ENCODE measurements at places on chromosomes 13 and 19.
A peak's percentile ranks its signal among the peaks of the same experiment; 100 is the strongest.

DNA sequence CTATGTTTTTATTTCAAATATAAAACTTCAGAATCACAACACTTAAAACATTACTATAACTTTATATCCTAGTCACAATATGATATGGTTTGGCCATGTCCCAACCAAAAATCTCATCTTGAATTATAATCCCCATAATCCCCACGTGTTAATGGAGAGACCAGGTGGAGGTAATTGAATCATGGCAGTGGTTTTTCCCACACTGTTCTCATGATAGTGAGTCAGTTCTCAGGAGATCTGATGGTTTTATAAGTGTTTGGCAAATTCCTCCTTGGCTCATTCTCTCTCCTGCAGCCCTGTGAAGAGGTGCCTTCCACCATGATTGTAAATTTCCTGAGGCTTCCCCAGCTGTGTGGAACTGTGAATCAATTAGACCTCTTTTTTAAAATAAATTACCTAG, 307.6 kb downstream of the SPRY2 start:
- peak; percentile 14 for DNase-seq

GRCh38 chr19:50435221-50435620, 2.5 kb downstream of the MYBPC2 start:
- no peak for DNase-seq

DNA sequence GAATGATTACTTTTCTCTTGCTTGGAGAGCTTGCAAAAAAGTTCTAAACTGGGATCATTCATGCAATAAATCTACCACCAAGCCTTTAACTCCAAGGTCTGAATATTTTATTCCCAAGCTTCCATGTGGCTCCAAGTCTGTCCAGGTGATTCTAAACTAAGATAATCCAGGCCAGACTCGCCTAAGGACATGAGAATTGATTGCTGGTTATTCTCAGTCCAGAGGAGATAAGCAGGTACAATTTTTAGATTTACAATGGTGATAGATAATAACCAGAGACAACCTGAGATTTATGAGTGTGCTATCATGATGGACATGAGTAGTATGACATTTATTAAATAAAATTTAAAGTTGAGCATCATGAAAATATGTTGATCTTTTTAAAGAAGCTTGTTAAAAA, 156.5 kb upstream of the SPRY2 start:
- DNase-seq, result no peak

DNA sequence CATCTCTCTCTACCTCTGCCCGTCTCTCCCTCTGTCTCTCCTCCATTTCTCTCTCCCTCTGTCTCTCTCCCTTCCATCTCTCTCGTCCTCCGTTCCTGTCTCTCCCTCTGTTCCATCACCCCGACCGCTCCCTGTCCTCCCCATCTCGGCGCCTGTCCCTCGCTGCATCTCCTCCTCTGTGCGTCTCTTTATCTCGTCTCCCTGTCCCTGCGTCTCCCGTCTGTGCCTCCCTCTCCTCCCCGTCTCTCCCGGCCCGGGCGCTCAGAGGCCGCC, 4.6 kb downstream of the GRIN2D start:
- DNase-seq, result no peak

GRCh38 chr19:13742756-13743155, 21.6 kb upstream of the MRI1 start:
- DNase-seq, result no peak

GRCh38 chr19:44903602-44904425, 1.8 kb upstream of the APOE start:
- DNase-seq, result peak; percentile 32

GRCh38 chr13:105894697-105895096, 640.8 kb downstream of the EFNB2 start:
- peak; percentile 5 for DNase-seq

DNA sequence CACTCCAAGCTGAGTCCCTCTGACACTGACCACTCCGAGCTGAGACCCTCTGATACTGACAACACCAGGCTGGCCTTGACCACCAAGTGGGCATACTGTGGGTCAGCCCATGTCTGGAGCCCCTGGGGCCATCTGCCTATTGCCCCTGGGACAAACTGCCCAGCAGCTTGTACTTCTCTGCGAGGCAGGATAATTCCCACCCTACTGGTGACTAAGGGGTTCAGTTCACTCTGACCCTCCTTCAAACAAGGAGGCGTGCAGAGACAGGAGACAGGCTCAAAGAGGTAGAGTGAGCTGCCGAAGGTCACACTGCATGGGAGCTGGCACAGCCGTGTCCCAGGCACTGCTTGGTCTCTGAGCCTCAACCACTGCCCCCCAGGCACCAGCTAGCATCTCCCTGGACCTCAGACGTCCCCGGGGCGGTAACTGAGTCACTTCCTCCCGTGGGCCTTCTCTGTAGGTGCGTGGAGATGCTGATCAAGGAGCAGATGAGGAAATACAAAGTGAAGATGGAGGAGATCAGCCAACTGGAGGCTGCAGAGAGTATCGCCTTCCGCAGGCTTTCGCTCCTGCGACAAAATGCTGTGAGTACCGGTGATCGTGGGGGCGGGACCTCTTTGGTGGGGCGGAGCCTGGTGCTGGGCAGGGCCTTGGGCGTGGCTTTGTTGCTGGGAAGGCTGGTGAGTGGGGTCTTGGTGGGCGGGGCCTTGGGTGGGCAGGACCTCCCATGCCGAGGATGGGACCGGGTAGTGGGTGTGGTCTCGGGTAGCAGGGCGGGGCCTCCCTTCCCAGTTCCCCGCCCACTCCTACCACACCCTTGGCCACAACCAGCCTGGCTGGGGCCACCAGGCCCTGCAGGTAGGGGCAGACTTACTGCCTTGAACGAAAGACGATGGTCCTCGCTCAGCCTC, 5.8 kb upstream of the USE1 start:
- peak; percentile 35 for DNase-seq

DNA sequence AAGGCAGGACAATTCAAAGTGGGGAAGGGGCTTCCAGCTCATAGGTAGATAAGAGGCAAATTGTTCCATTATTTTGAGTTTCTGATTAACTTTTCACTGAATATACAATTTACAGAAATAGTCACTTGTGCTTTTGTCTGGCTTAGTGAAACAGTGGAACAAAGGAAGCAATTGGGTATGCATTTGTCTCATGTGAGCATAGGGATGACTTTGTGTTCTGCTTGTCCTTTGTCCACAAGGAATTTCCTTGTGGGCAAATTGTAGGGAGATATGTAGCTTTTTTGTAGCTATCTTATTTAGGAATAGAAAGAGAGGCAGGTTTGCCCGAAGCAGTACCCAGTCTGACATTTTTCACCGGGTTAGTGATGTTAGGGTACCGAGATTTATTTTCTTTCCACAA, 1224.8 kb downstream of the SLITRK1 start:
- no peak for DNase-seq

- DNase-seq, result peak; percentile 12
These were observed 224.7 kb downstream of the GGACT start for GRCh38 chr13:100363874-100364273.

GRCh38 chr13:27926644-27927434, 7.0 kb downstream of the PDX1 start:
- no peak for DNase-seq

GRCh38 chr19:2769218-2769617, 13.9 kb downstream of the SGTA start:
- DNase-seq, result no peak

DNA sequence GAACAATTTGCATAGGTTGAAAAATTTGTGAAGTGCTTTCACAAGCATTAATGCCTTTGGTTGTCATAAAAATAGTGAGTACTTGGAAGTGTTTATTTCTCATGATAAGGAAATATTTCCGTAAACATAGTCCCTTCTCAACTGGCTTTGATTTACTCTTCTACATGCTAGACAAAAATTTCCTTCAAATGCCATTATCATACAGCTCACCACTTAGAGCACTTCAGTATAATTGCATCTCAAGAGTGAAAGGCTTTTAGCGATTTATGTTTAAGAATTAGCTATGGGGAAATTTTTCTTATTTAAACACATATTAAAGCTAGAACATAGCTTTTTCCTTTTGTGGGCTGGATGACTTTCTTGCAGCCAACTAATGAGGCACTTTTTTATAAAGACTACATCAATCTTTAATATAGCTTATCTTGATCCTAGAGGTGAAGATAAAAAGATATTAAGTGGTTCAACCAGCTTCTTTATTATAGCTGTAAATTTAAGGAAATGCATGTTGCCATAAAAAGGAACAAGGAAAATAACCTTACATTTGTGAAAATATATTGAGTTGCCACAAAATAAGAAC, 656.8 kb downstream of the SLITRK6 start:
- DNase-seq, result no peak

DNA sequence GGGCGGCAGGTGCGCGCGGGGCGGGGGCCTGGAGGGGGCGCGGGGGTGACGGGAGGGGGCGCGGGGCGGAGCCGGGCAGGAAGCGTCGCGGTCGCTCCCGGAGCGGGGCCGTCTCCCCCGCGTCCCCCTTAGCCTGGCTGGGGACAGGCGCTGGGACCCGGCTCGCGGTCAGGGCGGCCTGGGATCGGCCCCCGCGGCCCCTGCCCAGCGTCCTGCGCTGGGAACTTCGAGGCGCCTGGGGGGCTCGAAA, 74.7 kb upstream of the MCF2L start:
- no peak for DNase-seq

- no peak for DNase-seq
These were observed 16.9 kb downstream of the MOB3A start for GRCh38 chr19:2079076-2079864.

- no peak for DNase-seq
These were observed 20.1 kb downstream of the FGF9 start for GRCh38 chr13:21690955-21691354.

DNA sequence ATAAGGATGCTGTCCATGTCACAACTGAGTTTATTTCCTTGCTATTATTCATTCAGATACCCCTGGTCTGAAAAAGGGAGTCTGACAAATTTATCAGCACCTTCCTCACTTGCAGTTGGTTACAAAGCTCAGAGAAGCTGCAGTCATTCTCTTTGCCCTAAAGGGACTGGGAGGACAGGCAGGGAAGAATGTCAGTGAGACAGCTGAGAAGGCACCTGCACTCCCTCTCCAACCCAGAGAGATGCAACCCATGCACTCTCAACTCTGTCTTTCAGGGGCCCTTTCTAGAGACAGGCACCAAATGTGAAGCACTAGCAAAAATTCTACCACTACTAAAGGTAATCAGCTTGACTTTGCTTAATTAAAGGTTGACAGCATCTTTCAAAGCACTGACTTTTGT, 83.3 kb downstream of the CRYL1 start:
- DNase-seq, result no peak

GRCh38 chr19:18605546-18606280, 886 bp downstream of the CRLF1 start:
- no peak for DNase-seq

DNA sequence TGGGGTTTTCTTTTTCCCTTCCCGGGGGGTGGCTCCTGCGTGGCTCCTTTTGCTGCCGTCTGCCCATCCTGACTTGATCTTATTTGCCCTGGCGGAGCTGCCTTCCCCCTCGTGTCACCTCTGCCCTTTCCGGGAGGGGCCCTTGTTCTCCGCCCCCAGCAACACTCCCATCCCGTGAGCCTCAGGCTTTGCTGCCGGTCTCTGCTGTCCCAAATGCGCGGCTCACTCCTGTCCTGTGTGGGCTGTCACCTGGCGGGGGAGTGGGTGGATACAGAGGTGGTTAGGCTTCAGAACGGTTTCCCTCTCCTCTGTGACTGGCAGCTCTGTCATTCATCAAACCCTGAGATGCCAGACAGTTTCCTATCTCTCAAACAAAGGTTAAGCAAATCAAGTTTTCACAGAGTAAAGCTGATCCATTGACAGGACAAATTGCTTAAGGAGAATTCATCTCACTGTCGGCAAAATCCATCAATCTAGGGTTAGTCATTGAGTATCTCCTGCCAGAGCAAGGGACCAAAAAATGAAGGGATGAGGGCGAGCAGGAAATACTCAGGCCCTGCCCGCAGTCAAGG, 84.0 kb downstream of the ANKRD10 start:
- DNase-seq, result no peak

GRCh38 chr13:95256091-95256490, 45.2 kb downstream of the ABCC4 start:
- DNase-seq, result peak; percentile 97

- DNase-seq, result no peak
These were observed 12.6 kb upstream of the F7 start for GRCh38 chr13:113092776-113093579.

- peak; percentile 95 for DNase-seq
These were observed 193.6 kb downstream of the RAP2A start for GRCh38 chr13:97627566-97627965.

- no peak for DNase-seq
These were observed 5.4 kb downstream of the MED25 start for GRCh38 chr19:49823472-49823871.

- peak; percentile 83 for DNase-seq
These were observed 5.9 kb upstream of the GDF15 start for GRCh38 chr19:18379803-18380747.

GRCh38 chr13:20702530-20702914, 977 bp upstream of the IL17D start:
- DNase-seq, result no peak

DNA sequence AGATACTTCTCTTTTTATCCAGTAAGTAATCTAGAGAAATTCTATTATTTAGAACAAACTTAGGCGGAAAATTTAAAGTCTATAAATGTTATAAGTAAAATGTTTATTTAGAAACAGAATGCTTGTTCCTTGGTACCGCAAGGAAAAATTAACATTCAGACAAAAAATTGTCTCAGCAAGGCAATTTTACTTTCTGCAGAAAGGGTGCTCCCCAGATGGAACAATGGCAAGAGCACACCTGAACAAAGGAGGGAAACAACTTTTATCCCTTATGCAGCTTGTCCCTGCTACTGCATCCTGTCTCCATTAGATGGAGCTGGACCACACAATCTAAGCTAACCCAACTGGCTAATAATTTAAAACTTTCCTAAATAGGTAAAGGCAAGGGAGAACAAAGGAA, 6.5 kb upstream of the ZNF708 start:
- no peak for DNase-seq

- no peak for DNase-seq
These were observed 421.5 kb downstream of the TSHZ3 start for GRCh38 chr19:30927705-30928104.

DNA sequence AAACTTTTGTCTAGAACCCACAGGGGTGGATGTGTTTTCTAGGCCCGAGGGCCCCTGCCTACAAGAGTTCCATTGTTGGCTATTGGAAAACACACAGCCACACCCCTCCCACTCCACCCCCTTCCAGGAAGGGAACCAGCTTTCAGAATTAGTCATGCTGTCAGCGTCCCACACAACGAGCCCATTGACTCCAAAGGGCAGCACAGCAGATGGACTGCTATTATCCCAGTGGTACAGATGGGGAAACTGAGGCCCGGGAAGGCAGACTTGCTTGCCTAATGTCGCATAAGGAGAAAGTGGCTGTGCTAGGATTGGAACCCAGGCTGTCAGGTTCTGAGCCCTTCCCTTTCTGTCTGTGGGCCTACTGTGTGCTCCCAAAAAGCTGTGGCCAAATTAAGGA, 8.1 kb upstream of the FXYD3 start:
- no peak for DNase-seq

GRCh38 chr13:76697288-76697687, 188.9 kb downstream of the KCTD12 start:
- no peak for DNase-seq

GRCh38 chr13:67221630-67222226, 8.4 kb downstream of the PCDH9 start:
- no peak for DNase-seq

GRCh38 chr13:84630476-84630875, 748.2 kb upstream of the SLITRK1 start:
- no peak for DNase-seq

- DNase-seq, result no peak
These were observed 4.9 kb upstream of the TEX26 start for GRCh38 chr13:30927595-30927994.

GRCh38 chr13:69199664-69200063, 908.0 kb upstream of the ATXN8OS start:
- no peak for DNase-seq
